Colonic mucosa (tissue), 4 donors: ENCODE measurements at places on chromosomes 13 and 19. TPM values are rescaled to one million over a fixed set of nuclear protein-coding genes. Genes with fewer than 3 reads are reported as not detected.

Gene RNF113B
- not detected for total RNA-seq

Gene ICAM1
- 3.5 TPM for total RNA-seq

GRCh38 chr19:2309734-2310362 lies 1.9 kb upstream of the LINGO3 start:
- H3K27me3 ChIP-seq, result peaks cover 21% of the 10 kb centered on the region
- H3K36me3 ChIP-seq, result no peaks in the 10 kb centered on the region
- H3K27ac ChIP-seq, result no peak overlapping the region
- H3K4me1 ChIP-seq, result no peaks in the 10 kb centered on the region
- no peak for DNase-seq

Gene SPACA4
- not detected for total RNA-seq

DNA sequence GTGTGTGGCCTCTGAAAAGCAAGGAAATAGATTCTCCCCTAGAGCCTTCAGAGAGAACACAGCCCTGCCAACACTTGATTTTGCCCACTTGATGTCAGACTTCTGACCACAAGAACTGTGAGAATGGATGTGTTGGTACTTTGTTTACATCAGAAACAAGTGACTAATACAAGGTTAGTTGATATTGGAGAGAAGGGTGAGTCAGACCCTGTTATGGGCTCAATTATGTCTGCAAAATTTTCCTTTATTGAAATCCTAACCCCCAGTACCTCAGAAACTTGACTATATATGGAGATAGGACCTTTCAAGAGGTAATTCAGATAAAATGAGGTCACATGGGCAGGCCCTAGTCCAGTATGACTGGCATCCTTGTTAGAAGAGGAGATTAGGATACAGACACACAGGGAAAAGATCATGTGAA lies 226.7 kb downstream of the RFC3 start:
- no peaks in the 10 kb centered on the region for H3K27me3 ChIP-seq
- H3K27ac ChIP-seq, result no peak overlapping the region
- H3K36me3 ChIP-seq, result no peaks in the 10 kb centered on the region
- H3K4me1 ChIP-seq, result no peaks in the 10 kb centered on the region
- H3K4me3 ChIP-seq, result no peak overlapping the region

Gene LIM2
- not detected for total RNA-seq
